Spinal cord (tissue), 10 donors: ENCODE measurements at places on chromosomes 11 and 22. TPM values are rescaled to one million over a fixed set of nuclear protein-coding genes. Genes with fewer than 3 reads are reported as not detected.

Gene B3GAT1
- 186 TPM for polyA plus RNA-seq

Gene MS4A3
- polyA plus RNA-seq: 0.93 TPM

Gene GRM5
- 28.1 TPM for polyA plus RNA-seq

Gene SOX6
- 26.6 TPM for polyA plus RNA-seq

Gene IFITM10
- polyA plus RNA-seq: 15.8 TPM

Gene MS4A14
- polyA plus RNA-seq: 0.39 TPM

Gene SCGB1C1
- not detected for polyA plus RNA-seq

Gene EFCAB6
- 2.8 TPM for polyA plus RNA-seq

Gene PIH1D2
- polyA plus RNA-seq: 5.3 TPM

Gene IL10RA
- polyA plus RNA-seq: 2.9 TPM

Gene AP5B1
- 6.9 TPM for polyA plus RNA-seq

Gene OR10D3
- not detected for polyA plus RNA-seq

Gene BMAL1
- polyA plus RNA-seq: 29.8 TPM

Gene MUC2
- polyA plus RNA-seq: not detected

Gene LARGE2
- polyA plus RNA-seq: 1.1 TPM

Gene MUC6
- polyA plus RNA-seq: 1.3 TPM

Gene OR5B3
- not detected for polyA plus RNA-seq

Gene FAM227A
- polyA plus RNA-seq: 6.5 TPM

Gene POLD3
- 15.5 TPM for polyA plus RNA-seq
